ENCODE measurements at places on chromosomes 6 and 20.

DNA sequence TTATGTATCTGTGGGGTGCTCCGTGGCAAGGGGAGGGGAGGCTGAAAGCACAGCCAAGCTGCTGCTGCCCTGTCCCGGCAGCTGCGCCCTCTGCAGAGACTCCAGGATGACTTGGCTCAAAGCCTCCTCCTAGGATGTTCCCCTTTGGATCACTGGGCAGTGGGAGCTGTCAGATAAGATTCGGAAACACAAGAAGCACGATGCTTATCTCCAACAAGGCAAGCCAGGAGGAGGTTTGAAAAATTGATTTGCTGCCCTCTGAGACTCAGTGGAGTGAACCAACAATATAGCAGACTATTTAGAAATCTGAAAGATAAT, 776.4 kb downstream of the C6orf118 start:
- no peak for DNase-seq

DNA sequence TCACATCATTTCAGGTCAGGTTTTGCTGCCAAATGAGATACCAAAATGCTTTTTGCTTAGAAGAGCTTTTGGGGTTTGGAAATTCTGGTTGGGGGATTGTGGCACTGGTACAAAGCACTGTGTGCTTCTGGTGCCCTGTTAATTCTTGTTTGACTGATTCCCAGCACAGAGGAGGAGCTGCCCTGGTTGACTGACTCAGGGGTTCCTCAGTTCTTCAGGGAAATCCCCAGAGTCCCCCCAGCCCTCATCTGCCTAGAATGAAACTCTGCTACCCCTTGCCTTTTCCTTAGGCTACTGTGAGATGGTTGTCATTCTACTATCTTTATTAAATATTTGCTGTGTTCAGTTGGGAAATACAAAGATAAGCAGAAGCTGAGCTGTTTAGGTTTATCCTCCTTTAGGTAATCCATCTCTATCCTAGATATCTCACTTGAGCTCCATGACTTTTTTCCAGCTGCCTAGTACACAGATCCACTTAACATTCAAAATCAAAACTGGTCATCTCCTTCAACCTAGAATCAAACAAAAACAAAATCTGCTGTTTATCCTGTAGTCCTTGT, 24.9 kb upstream of the TSPYL1 start:
- DNase-seq: no peak

- DNase-seq: no peak
Measured at GRCh38 chr6:1586256-1586655, 23.5 kb upstream of the FOXC1 start.

- DNase-seq: no peak
Measured at GRCh38 chr6:161228096-161228495, 45.8 kb downstream of the AGPAT4 start.

GRCh38 chr6:51494342-51494741, 593.1 kb downstream of the PKHD1 start:
- DNase-seq: no peak

DNA sequence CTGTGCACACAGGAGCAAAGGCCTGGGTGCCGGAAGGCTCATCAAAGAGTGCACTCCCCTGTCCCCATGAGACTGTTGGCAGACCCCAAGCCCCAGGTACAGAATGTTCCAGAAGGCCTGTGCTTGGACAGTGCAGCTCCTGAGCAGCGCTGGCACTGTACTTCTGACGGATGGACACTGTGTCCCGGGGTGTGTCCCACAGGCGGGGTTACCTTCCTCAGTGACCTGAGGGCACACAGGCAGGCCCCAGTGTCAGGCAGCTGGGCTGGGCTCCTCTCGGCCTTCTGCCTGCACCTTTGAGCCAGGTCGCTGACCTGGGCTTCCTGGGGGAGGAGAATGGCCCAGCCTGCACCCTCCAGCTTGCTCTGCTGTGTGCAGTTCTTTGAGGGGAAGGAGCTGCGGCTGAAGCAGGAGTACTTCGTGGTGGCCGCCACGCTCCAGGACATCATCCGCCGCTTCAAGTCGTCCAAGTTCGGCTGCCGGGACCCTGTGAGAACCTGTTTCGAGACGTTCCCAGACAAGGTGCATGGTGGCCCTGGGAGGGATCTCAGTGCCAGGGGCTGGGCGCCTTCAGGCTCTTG, 30.1 kb downstream of the PYGB start:
- no peak for DNase-seq

DNA sequence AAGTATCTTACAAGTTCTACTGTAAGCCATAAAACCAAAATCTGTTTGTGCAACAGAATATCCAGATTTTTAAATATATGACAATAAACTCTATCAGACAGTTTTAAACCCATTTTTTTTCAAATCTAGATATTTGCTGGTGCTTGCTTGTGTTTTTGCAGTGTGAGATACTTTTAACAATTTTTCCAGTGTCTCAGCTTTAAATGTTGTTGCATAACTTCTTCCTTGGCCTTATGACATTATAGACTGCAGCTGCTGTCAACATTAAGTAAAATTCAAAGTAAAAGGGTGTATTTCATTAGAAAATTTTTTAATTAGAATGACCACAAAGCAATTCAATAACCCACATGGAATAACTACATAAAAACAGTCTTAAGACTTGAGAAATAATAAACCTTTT, 139.5 kb downstream of the PTPRK start:
- DNase-seq: no peak

GRCh38 chr6:110938171-110938570, 20.3 kb upstream of the GTF3C6 start:
- DNase-seq: no peak

GRCh38 chr6:137230547-137230946, 11.4 kb upstream of the IFNGR1 start:
- no peak for DNase-seq

DNA sequence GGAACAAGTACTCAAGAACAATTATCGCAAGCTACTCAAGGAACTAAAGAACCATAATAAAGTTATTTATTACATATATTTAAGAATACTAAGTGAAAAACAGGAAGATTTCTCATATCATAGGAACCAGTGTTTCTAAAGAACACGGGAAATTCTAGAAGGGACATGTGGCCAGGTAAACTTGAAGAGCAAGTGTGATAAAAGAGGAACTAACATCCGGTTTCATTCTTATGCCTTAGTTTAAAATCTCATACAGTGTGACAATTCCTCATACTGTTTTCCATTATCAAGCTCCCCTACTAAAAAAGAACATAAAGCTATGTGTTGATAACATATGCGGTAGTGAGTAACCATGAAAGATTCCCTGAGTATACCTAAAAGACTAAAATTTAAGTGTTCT, 163.5 kb upstream of the SHLD1 start:
- DNase-seq: no peak

- DNase-seq: no peak
Measured at GRCh38 chr6:108435391-108435790, 125.3 kb upstream of the FOXO3 start.

DNA sequence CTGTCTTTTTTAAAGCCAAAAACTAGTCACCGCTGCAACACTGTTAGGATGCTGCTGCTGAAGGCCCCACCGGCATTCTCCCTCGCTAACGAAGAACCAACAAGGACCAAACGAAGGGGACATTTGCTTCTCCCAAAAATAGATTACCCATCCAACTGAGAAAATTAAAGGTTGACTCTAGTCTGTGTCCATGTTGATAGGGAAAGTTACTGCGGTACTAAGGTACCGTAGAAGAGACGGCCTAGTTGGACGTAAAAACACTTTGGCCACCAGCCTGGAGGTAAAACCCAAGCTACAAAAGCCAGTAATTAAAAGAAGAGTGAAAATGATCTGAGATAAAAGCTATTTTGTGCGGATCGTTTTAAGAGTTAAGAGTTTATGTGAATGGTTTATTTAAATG, 11.8 kb upstream of the FOXF2 start:
- no peak for DNase-seq

- no peak for DNase-seq
Measured at GRCh38 chr20:45508068-45508886, 7.1 kb downstream of the SPINT3 start.

GRCh38 chr6:87588756-87589407, 905 bp downstream of the RARS2 start:
- DNase-seq: no peak

GRCh38 chr6:156848123-156848522, 70.9 kb downstream of the ARID1B start:
- no peak for DNase-seq

DNA sequence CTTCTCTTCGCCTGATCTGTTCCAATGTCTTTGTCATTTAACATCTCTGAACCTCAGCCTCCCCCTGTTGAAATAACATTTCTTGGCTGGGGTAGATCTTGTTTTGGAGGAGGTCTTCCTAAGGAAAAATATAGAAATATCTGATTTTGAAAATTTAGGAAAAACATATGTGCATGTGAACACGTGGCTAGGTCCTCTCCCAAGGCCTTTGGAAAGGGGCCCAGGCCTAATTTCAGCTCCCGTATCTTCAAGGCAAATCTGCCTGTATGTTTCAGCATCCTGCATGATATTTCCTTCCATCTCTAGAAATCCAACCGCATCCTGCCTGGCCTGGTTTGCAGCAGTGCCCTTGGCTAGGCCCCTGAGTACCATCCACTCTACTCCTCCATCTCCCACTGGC, 261.2 kb downstream of the PHACTR1 start:
- DNase-seq: no peak

- DNase-seq: no peak
Measured at GRCh38 chr6:26275663-26276062, 89.3 kb upstream of the BTN3A2 start.

DNA sequence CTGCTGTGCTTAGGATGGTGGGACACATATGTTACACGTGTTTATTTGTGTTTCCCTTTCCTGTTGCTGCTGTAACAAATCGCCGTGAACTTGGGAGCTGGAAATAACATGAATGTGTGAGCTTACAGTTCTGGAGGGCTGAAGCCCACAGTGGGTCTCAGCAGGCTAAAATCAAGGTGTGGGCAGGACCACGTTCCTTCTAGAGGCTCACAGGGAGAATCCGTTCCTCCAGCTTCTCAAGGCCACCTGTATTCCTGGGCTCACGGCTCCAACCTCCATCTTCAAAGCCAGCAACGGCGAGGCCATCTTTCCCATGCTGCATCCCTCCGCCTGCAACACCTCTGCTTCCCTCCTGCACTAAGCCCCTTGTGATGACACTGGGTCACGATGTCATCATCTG, 27.4 kb upstream of the PTGIS start:
- no peak for DNase-seq
